Nephron progenitor cell (in vitro differentiated cells): ENCODE measurements at places on chromosomes 12 and 14.

DNA sequence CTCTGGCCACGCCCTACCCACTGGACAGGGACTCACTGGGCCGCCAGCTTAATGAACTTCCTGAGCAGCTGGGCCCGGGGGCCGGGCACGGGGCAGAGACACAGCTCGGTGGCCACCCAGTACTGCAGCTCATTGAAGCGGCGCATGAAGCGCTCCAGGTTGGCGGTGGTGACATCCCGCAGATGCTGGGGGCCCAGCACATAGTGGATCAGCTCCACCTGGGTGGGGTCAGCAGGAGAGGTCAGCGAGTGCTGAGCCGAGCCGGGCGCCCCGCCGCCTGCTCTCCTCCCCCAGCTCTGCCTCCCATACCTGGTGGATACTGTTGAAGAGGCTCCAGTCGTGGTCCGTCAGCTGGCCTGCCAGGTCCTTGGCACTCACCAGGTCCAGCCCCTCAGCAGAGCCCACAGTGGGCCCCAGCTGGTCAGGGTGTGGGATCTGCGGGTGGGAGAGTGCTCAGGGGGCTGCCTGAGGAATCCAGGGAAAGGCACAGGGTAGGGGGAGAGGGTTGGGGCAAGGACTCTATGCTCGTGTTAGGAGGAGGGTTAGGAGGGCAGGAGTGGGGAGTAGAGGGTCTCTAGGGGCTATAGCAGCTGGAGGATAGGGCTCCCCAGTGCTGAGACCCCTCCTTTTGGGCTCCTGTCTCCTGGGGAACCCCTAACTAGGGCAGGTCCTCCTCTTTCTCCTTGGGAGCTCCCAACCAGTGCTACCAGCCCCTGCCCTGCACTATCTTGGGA lies 15.5 kb upstream of the ENDOU start:
- no peak for DNase-seq

DNA sequence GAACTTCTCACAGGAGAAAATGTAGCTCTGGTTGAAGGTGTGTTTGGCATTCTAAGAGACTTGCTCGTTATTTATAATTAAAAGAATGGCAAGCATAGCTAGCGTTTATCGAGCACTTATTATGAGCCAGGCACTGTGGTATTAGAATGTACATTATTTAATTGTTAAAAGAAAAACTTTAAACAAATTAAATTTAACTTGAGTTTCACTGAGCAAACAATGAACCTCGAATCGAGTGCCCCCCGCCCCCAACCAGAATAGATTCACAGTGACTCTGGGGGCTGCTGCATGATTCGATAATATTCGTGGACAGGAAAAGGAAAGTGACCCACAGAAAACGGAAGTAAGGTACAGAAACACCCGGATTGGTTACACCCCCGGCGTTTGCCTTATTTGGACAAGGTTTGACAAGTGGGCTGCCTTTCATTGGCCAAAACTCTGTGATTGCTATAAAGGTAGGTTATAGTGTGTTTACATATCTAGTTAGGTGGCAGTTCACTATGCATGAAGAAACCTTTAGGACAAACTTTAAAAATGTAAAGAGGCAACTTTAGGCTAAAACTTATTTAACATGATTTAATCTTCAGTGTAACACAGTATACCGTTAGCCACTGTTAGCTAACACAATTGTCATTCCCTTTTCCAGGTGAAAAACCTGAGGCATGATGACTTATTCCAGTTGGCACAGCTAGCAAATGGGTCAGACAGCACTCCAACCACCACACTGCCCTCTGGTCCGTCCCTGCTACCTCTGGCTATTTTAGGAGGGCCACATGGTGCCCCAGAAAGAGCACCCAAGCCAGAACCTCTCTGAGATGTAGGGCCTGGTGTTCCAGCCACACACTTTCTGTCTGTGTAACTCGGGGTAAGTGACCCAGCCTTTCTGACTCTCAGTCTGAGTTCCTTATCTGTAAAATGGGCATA lies 7.1 kb downstream of the SCNN1A start:
- DNase-seq, result no peak

DNA sequence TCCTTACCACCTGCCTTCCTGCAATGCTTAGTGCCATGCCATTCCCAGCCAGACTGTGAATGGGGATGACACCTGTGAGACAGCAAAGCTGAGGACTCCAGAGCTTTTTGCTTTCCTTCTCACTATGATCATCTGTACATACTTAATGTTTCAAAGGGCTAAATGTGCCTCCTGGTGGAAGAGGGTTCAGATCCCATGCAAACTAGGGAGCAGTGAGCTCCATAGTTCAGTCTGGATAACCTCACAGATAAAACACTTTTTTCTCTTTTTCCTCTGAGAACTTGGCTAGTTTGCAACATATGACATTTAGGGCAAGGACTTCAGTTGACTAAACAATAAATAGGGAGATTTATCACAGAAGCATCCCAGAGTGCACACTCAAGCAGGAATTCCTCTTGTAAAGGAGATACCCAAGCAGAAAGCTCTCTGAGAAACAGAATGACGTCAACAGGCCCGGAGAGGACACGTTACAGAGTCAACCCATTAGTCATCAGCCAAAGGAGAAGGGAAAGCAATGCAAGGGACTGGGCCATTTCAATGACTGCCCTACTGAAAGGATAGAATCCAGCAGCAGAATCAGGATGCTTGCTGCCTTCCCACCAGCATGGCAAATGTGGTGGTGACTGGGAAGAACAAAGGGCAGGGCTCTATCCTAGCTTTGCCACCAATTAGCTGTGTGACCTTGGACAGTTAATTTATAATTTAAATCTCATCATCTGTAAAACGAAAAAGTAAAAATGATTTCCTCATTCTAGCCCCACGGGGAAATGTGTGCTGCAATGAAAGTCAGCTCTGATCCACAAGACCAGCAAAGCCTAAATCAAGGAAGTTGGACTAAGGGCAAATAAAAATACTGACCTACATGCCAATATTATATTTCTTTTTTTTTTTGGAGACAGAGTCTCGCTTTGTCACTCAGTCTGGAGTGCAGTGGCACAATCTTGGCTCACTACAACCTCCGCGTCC lies 80.8 kb upstream of the ACTN1 start:
- no peak for DNase-seq

DNA sequence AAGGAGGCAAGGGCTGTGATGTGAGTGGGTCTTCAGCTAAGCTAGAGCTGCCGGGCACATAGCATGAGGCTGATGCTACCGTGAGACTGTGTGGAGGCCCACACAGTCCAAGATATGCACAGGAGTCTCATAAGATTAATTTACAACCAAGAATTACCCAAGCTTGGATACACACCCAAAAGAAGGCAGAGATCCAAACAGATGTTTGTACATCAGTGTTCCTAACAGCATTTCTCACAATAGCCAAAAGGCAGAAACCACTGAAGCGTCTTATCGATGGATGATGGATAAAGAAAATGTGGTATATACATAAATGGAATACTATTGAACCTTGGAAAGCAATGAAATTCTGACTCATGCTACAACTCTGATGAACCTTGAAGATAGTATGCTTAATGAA lies 40.8 kb upstream of the RIC8B start:
- no peak for DNase-seq

GRCh38 chr12:123667771-123668170 lies 3.1 kb upstream of the TCTN2 start:
- DNase-seq, result no peak

- no peak for DNase-seq
Observed at GRCh38 chr14:61563162-61563511, 132.2 kb upstream of the HIF1A start.

DNA sequence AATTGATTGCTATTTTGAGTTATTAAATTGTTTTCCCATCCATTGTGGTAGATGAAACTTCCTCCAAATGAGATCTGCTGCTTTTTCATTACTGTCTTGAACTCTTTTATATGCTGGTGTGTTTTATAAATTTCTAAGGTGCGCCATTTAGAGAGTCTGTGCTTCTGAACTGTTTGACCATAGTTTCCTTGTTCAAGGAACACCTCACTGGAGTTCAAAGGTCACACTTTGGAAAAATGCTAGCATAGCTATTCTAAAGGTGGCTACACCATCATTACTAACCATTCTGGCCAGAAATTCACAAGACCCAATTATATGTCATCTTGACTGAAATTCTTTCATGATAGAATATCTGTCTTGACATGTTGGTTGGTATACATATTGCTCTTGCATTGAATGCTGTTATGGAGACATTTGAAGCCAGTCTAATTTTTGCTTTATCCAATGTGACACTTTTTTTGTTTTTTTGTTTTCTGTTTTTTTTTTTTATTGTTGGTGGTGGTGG lies 269.5 kb downstream of the PAWR start:
- DNase-seq, result no peak

DNA sequence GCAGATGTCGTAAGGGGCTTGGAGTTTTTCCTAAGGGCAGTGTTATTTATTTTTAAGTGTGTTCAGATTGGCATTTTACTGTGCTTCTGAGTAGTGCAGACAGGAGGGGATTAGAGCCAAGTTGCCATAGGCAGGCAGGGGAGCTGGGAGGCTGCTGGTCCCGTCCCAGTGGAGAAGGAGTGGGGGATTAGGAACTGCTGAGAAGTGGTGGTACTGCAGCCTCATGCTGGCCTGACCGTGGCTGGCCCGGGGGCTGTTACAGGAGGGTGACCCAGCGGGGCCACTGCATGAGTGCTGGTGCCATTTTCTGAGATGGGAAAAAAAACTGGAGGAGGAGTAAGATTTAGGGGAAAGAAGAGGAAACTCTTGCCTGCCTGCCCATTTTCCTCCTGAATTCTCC lies 52.3 kb upstream of the DLK1 start:
- no peak for DNase-seq

DNA sequence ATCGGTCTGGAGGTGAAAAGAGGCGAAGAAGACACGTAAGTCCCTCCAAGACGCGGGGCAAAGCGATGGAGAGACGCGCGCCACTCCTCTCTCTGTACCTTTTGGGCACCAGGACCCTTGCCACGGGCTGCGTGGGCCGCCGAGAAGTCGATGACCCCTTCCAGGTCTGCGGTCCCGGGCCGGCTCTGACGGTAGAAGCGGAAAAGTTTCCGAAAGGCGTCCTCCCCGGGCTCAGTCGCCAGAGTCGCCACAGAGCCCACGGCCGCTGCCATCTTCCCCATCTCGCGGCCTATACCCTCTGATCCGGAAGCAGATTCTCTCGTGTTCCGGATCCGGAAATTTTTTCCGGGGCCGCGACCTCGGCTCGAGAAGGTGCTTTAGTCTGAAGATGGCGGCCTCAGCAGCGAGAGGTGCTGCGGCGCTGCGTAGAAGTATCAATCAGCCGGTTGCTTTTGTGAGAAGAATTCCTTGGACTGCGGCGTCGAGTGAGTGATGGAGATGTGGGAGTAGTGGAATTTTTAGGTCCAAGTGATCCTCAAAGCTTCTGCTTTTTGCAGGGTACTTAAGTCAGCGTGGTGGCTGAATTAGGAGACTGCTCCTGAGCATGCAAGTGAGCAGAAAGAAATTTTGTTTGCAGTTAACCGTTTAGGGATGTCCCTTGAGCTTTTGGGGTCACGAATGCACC lies at the start of the genes ALKBH1 and SLIRP:
Gene ALKBH1, minus strand, starts transcription at position 300 of the 685 bp plus-strand sequence. Its CDS starts 19 bp downstream, at position 281.
Gene SLIRP, plus strand, starts transcription at position 380 of the 685 bp plus-strand sequence. Its CDS starts 9 bp downstream, at position 389.
- peak; percentile 85 for DNase-seq
